ENCODE measurements at places on chromosomes 3 and 15.

GRCh38 chr15:88089024-88089620 is 167.4 kb downstream of the NTRK3 start:
- no peak for DNase-seq

- no peak for DNase-seq
Measured at GRCh38 chr15:66953523-66954229, 111.7 kb upstream of the SMAD3 start.

GRCh38 chr15:57762302-57762701 is 55.8 kb downstream of the POLR2M start:
- no peak for DNase-seq

DNA sequence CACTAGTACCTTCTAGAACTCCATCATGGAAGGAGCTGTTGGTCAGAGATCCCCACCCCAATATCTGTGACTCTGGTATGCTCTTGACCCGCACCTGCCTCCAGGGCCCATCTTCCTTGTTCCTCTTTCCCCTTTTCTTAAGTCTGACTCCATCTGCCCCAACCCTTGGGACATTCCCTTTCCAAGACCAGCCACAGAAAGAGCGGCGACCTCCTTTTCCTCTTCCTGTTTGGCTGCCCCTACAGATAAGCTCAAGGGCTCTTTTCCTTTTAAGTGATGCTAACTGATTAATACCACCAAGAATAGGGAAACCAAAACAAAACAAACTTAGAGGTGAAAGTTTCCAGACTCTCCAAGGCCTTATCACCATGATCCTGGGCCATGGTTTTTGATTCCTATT is 21.9 kb upstream of the ATP8B4 start:
- no peak for DNase-seq

- DNase-seq = peak; percentile 29
Measured at GRCh38 chr3:150202711-150203110, 205.4 kb upstream of the TSC22D2 start.

DNA sequence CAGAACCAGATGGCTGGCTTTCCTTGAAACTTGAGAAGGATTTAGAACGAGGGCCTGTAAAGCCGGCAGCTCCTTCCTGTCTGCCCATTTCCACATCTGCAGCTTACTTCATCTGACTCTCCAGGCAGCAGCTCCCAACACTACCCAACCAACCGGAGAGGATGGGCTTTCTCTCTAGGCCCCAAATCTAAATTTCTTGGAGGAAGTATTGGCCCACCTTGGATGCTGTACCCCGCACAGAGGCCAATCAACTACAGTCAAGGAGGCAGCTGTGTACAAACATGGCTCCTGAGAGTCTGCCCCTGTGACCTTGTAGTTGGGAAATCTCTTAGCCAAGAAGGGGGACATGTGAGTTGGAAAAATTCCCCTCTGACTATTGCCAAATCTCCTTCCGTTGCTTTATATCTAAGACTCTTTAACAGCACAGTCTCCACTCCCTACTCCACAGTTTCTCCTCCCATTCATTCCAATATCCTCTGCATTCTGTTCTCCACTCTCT is 8.0 kb upstream of the ACAP2 start:
- no peak for DNase-seq

DNA sequence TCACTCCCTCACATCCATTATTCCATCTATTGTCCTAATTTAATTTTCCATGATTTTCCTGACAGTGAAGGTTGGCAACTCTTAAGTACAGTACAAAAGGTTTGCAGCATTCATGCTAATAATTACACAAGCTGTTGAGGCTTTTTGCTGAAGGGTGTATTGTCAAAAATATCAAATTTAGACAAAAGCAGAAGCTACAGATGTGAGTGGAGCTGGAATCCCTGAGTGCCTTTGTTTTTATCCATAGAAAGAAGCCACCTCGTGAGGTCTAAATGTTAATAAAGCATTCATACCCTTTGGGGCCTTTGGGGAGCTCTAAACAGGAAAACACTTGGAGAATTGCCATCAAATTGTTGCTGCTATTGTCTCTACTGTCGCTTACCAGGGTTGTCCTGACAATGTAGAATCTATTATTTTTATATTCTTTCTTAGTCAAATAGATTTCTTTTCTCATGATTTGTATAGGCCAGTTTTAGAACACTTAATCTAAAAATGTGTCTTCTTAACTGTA is 185.8 kb upstream of the ROBO1 start:
- DNase-seq = no peak

GRCh38 chr3:182937293-182938051 is 42.9 kb downstream of the DCUN1D1 start:
- DNase-seq = no peak

GRCh38 chr3:188812198-188812597 is 359.6 kb upstream of the TPRG1 start:
- DNase-seq = no peak

DNA sequence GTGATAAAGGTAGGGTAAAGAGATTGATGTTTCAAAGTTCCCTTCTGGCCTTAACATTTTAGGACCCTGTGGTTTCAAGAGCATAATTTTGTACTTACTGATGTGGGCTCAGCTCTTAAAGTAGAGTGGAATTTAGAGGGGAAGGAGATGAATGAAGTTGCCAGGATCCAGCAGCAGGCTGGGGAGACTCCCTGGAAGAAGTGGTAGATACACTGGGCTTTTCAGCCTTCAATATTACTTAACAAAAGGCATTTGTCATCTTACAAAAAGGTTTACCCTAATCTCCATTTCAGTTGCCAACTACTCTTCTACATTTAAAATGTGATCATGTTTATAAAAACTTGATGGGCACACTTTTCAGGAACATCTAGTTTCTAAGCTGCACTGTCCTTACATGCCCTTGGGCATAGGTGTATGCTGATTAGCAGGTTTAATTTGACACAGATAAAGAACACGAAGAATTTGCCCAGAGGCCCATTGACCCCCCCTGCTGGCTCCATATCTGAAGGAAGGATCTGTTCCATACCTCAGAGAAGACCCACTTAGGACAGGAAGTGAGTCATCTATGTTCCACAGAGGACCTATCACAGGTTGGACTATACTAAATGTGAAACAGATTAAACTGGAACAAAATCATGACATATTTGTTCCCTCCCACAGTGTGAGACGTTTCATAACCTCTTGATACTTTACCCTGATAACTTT is 93.0 kb upstream of the LPP start:
- DNase-seq = no peak

- no peak for DNase-seq
Measured at GRCh38 chr3:171013822-171014748, 12.4 kb downstream of the SLC2A2 start.

DNA sequence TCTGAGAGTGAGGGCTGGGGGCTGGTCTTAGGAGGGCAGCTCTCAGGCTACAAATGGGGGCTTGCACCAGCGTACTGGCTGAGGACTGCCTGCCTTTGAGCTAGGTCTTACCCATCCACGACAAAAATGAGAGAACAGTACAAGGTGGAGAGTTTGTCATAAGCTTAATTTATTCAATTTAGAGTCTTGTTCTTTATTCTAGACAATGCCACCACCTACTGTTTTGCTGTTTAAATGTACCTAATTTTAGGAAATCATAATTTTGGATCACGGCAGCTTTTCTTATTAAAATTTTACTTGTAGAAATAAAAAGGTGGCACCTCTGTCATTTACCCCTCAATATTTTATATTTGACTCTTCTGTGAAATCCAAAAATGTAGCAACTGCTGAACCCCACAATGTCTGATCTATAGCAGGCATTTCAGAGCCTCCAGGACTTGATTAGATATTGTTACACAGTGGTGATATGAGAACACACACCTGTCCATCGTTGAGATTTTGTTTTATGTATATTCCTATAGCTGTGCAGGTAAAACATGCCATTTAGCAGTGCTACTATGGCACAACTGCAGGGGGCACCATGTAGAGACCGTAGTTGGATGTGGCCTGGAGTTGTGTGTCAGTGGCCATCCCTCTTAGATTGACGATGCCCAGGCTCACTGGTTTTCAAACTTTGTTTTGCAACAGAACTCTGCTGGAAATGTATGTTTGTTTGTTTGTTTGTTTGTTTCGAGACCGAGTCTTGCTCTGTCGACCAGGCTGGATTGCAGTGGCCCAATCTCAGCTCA is 88.6 kb downstream of the SLCO3A1 start:
- no peak for DNase-seq

DNA sequence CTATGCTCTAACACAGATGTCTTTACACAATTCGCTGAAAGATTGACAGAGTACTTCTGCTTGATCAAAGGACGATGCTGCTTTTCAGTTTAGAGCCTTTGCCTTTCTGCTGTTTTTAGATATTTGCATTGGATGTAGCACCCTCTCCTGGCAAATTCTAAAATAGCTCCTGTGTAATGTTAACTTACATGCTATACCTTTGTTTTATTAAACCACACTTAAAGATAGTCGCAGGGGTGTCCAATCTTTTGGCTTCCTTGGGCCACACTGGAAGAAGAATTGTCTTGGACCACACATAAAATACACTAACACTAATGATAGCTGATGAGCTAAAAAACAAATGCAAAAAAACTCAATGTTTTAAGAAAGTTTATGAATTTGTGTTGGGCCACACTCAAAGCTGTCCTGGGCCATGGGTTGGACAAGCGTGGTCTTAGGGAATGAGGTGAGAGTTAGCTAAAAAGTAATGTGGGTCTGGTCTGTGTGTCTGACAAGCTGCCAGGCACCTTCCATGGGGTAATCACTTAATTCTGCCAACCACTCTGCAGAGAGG is 62.9 kb downstream of the ATG7 start:
- peak; percentile 24 for DNase-seq

DNA sequence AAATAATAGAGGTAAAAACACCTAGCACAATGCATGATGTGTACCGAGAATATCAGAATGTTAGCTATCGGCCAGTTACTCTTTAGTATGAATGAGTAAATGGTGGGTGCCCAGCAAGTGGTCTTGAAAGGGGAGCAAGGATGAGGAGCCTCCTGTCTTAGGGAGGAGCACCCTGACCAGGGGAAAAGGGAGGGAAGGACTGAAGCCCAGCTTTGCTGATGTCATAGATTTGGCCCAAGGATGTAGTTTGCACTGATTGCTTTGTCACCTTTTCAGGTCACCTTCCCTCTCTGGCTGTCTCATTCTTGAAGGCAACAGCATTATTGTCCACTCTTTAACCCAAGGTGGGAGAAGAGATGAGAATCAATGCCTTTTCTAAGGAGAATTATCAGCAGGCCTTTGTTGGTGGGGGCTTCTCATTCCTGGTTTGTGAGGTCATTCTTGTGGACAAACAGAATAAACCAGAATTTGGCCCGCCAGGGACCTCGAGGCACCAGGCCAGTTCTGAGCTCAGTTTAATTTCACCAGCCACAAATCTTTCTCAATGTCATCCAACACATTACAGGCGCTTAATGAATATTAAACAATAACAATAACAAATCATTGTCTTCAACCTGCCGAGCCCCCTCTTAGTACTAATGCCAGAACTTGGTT is 231.3 kb downstream of the VPS13C start:
- no peak for DNase-seq

GRCh38 chr3:155995525-155996370 is 124.6 kb upstream of the KCNAB1 start:
- DNase-seq = peak; percentile 25

DNA sequence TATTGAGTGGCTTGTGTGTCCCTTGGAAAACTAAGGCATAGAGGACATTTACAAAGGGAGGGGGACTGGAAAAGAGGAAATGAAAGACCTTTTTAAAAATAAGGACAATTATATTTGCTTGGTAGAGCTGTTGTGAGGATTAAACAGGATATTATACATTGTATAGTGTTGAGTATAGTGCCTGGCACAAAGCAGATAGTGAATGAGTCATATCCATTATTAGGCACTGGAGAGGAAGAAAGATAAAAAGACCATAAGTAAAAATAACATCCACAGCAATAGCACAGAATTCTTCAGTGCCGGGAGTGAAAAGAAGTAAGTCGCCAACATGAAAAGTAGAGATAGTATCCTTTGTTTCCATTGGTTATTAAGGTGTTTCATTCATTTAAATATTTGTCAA is 623.3 kb downstream of the PDCD6IP start:
- DNase-seq = no peak

- DNase-seq = no peak
Measured at GRCh38 chr3:184647405-184647936, 64.4 kb downstream of the MAGEF1 start.

DNA sequence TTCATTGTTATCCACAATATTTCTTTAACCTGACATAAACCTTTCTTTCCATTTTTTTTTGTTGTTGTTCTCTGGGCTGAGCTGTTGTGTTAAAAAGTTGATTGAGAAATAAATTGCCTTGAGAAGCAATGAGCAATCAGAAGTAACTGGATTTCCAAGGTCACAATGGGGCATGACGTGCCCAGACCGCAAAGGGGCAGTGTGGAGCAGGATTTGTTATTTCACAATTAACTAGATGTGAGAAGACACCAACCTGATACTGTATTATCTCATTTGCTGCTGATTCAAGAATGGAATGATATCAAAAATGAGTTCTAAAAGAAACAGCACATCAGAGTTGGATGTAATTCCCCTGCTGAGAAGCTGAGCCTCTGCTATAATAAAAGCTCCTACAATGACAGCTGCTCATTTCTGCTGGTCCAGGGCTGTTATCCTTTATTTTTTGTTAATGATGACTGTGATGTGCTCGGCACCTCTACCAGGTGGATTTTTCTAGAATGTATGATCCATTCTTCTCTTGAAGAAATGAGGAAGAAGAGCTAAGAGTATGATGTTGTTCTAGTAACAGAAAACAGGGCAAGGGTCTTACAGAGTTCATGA is 28.1 kb downstream of the CPNE4 start:
- no peak for DNase-seq
